Breast epithelium (tissue), 4 donors: ENCODE measurements at places on chromosomes 16 and 17.

DNA sequence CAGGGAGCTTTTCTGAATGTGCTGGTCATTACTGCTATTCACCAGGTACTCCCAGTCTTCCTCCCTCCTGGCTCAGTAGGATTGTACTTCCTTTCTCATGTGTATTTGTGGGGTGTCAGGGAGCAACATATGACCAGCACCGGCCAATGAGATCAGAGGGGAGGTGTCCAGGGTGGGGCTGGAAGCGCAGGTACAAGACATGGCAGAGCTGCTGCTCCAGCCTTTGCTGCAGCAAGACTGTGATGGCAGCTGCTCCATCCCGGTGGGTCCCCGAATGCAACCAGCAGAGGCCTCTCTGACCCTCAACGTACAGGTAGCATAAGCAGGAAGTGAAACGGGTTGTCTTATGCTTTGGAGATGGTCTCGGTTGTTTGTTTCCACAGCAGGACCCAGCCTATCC is 53.8 kb upstream of the CACNG5 start:
- no peaks in the 10 kb centered on the region for H3K27me3 ChIP-seq
- no peaks in the 10 kb centered on the region for H3K36me3 ChIP-seq
- H3K27ac ChIP-seq = no peak overlapping the region
- no peak for DNase-seq
- no peak overlapping the region for H3K4me3 ChIP-seq
- H3K4me1 ChIP-seq = no peaks in the 10 kb centered on the region

- no peak overlapping the region for H3K27ac ChIP-seq
- no peaks in the 10 kb centered on the region for H3K36me3 ChIP-seq
- peak; percentile 73 for DNase-seq
Measured at GRCh38 chr17:336110-337021, 16.2 kb downstream of the RPH3AL start.

DNA sequence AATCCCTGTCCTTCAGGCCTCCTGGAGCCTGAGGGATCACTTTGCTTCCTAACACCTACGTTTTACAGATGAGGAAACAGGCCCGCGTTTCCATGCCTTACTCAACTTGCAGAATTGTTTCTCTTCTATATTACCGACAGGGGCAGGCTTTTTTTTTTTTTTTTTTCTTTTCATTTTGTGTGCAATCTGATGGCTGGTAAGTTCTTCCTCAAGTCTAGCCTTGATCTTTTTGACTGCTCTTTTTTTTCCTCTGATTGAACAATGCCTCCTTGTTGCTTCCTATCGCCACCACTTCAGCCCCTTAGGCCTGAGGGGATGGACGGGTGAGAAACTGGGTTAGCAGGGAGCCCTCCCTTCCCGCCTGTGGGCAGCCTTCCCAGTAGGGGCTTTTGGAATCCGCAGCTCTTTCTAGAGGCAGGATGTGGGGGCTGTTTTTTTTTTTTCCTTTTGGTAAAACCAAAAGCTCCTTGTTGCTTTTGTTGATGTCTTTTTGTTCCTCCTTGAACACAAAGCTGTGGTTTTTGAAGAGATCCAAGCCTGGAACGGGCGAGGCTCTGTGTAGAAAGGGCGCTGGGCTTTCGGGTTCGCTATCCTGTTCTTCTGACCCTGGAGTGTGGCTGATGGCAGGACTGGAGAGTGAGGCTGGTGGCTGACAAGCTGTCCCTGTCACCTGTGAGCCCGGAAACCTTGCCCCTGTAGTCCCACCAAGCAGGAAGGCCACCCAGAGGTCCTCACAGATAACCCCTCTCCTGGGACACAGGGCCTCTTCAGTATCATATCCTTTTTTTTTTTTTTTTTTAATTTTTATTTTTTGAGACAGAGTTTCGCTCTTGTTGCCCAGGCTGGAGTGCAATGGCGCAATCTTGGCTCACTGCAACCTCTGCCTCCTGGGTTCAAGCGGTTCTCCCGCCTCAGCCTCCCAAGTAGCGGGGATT is 14.0 kb downstream of the LASP1 start:
- no peaks in the 10 kb centered on the region for H3K36me3 ChIP-seq
- DNase-seq = no peak
- no peak overlapping the region for H3K4me3 ChIP-seq
- H3K27ac ChIP-seq = peak overlapping the region; percentile 70

DNA sequence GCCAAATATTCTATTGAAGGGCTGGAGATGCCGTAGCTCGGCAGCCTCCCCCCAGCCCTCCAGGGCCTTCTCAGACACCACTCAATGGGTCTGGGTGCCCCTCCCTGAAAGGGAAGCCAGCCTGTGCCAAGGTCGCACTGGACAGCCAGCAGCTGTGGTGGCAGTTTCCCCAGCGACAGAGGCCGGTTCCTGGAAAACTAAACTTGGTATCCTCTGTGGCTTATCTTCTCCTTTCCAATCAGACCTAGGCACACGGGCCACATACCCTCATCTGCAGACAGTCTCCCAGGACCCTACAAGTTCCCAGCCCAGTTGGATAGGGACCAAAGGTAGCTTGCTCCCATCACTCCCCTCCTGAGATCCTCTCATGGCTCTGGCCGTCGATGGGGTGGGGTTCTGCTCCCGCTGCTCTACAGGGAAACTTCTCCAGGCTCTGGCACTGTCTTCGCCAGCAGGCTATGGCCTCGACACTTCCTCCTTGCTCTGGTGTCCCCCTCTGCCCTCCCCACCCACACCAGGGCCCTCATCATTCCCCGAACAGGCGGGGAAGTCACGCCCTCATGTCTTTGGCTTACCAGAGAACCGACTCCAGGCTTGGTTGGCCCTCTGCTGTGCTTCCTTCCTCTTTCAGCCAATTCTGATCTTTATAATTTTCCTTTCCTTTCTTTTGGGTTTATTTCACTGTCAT is 18.3 kb upstream of the IL21R start:
- H3K27me3 ChIP-seq = no peaks in the 10 kb centered on the region
- H3K4me1 ChIP-seq = no peaks in the 10 kb centered on the region
- H3K4me3 ChIP-seq = no peak overlapping the region
- no peak overlapping the region for H3K27ac ChIP-seq

- no peaks in the 10 kb centered on the region for H3K36me3 ChIP-seq
- no peaks in the 10 kb centered on the region for H3K27me3 ChIP-seq
- no peaks in the 10 kb centered on the region for H3K4me1 ChIP-seq
- no peak for DNase-seq
Measured at GRCh38 chr17:35224436-35224835, 18.4 kb upstream of the SLFN5 start.

GRCh38 chr17:47834756-47835155 is 3.3 kb downstream of the LRRC46 start:
- H3K4me1 ChIP-seq = peaks cover 14% of the 10 kb centered on the region
- H3K4me3 ChIP-seq = no peak overlapping the region
- H3K27me3 ChIP-seq = no peaks in the 10 kb centered on the region
- no peaks in the 10 kb centered on the region for H3K36me3 ChIP-seq
- H3K27ac ChIP-seq = no peak overlapping the region

GRCh38 chr17:61310590-61310989 is 89.1 kb upstream of the TBX2 start:
- H3K4me1 ChIP-seq = no peaks in the 10 kb centered on the region
- no peak for DNase-seq
- H3K36me3 ChIP-seq = no peaks in the 10 kb centered on the region
- H3K27me3 ChIP-seq = no peaks in the 10 kb centered on the region

- H3K4me1 ChIP-seq = no peaks in the 10 kb centered on the region
- H3K27ac ChIP-seq = peak overlapping the region; percentile 46
- no peaks in the 10 kb centered on the region for H3K27me3 ChIP-seq
- no peaks in the 10 kb centered on the region for H3K36me3 ChIP-seq
- peak; percentile 71 for DNase-seq
- no peak overlapping the region for H3K4me3 ChIP-seq
Measured at GRCh38 chr16:73172241-73172972, 124.5 kb upstream of the ZFHX3 start.

DNA sequence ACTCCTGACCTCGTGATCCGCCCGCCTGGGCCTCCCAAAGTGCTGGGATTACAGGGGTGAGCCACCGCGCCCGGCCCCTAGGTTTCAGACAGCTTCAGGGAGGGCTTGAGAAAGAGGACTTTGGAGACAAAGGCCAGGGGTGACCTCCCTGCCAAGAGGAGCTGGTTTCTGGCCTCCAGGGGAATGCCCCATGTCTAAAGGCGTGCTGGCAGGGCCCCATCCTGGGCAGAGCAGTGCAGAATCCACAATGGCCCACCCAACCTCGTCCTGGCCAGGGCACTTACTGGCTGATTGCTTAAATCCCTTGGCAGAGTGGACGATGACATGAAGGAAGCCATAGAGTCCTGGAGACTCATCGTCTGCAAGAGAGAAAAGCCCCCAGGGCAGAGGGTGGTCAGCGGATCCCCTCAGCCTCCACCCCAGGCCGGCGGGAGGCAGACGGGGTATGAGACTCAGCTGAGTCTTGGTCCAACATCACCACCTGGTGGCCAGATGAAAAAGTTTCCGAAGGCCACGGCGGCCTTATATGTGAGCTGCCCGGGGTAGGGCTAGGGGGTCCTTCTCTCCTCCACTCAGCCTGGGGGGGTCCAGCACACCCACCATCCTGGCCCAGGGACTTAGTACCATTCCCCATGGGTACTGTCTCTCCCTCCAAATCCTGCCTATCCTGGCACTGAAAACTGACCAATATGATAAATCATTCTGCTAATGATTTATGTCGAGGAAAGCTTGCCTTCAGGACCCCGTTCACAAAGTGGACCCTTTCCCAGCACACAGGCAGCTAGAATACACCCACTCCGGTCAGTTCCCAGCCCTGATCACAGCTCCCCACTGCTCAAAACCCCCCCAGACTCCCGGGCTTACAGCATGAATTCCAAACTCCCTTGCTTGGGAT is 59.1 kb downstream of the TIMM22 start:
- H3K4me3 ChIP-seq = no peak overlapping the region
- no peak overlapping the region for H3K27ac ChIP-seq
- no peaks in the 10 kb centered on the region for H3K4me1 ChIP-seq
- DNase-seq = peak; percentile 71

- DNase-seq = no peak
- H3K27me3 ChIP-seq = no peaks in the 10 kb centered on the region
- H3K4me3 ChIP-seq = no peak overlapping the region
- H3K36me3 ChIP-seq = no peaks in the 10 kb centered on the region
- H3K4me1 ChIP-seq = no peaks in the 10 kb centered on the region
Measured at GRCh38 chr16:89811321-89811720, 5.1 kb downstream of the FANCA start.

DNA sequence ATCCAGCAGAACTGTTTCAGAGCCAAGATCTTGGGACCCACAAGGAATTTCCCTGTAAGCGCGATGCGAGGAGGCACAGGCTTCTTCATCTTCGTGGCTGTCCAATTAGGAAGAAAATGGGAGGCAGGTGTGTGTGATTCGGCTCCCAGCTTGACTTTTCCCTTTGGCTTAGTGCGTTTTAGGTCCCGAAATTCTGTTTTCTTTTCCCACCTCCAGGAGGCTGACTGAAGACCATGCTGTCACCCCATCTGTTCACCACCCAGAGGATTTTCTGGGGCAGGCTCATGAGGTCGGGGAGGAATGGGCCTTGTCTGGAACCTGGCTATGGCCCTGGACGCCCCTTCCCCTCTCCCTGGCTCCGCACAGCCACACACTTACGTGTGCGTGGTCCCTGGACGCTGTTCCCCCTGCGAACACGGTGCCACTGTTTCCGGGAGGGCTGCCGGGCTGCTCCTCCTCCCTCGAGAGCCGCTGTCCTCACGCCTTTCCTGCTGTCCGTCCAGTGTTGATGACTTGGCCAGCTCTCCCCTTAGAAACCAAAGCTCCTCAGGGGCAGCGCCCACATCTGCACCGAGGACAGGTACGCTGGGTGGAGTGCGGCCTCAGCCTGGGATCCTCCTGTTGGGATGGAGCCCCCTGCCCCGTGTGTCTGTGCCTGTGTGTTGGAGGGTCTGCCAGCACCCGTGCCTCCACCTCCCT is 2.7 kb upstream of the PABPN1L start:
- no peak overlapping the region for H3K4me3 ChIP-seq
- no peak overlapping the region for H3K27ac ChIP-seq
- no peaks in the 10 kb centered on the region for H3K27me3 ChIP-seq
- DNase-seq = no peak

- H3K36me3 ChIP-seq = no peaks in the 10 kb centered on the region
- peak overlapping the region; percentile 20 for H3K27ac ChIP-seq
- peaks cover 8% of the 10 kb centered on the region for H3K4me1 ChIP-seq
- H3K27me3 ChIP-seq = no peaks in the 10 kb centered on the region
- no peak overlapping the region for H3K4me3 ChIP-seq
Measured at GRCh38 chr16:48282636-48283263, 35.4 kb upstream of the ABCC11 start.
